ENCODE measurements at places on chromosomes 3 and 15. TPM values are rescaled to one million over a fixed set of nuclear protein-coding genes. Genes with fewer than 3 reads are reported as not detected.

MAP6D1 gene
- total RNA-seq, result 7.8 TPM

EBLN2 gene
- 3.4 TPM for total RNA-seq

GATA2 gene
- total RNA-seq, result 17.7 TPM

KLHL40 gene
- total RNA-seq, result 0.39 TPM

TTLL13 gene
- 0.21 TPM for total RNA-seq

HIGD2B gene
- not detected for total RNA-seq

RAB8B gene
- total RNA-seq, result 12.4 TPM

FBXL2 gene
- total RNA-seq, result 27.6 TPM

IQCB1 gene
- 19.1 TPM for total RNA-seq

ARHGAP31 gene
- total RNA-seq, result 60.6 TPM

FAM227B gene
- total RNA-seq, result 10.4 TPM

- no peak for DNase-seq
Measured at GRCh38 chr3:55828712-55829111, 341.6 kb upstream of the WNT5A start.

- DNase-seq, result no peak
Measured at GRCh38 chr3:120416868-120417267, 33.9 kb downstream of the FSTL1 start.

- no peak for DNase-seq
Measured at GRCh38 chr3:148940983-148941382, 50.4 kb upstream of the GYG1 start.

GRCh38 chr3:154243353-154243752 is 80.9 kb downstream of the DHX36 start:
- DNase-seq, result peak; percentile 34

GRCh38 chr3:17473761-17474160 is 268.7 kb downstream of the TBC1D5 start:
- DNase-seq, result no peak

- DNase-seq, result no peak
Measured at GRCh38 chr3:111134302-111134701, 62.7 kb downstream of the NECTIN3 start.

DNA sequence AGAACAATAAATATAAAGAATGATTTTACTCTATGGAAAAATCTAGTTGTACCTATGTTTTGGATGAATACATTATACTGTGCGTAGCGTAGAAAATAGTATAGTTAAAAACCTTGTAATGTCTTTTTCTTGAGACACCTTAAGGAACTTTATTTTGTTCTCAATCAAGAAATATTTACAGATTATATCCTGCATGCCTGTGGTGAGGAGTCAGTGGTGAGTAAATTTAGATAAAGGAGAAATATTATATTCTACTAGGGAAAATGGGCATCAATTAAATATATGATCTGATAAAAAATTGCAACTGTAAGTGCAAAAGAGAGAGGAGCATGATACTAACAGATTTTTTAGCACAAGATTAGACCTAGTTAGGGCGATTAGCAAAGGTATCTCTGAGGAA is 157.7 kb downstream of the RBMS3 start:
- DNase-seq, result no peak

DNA sequence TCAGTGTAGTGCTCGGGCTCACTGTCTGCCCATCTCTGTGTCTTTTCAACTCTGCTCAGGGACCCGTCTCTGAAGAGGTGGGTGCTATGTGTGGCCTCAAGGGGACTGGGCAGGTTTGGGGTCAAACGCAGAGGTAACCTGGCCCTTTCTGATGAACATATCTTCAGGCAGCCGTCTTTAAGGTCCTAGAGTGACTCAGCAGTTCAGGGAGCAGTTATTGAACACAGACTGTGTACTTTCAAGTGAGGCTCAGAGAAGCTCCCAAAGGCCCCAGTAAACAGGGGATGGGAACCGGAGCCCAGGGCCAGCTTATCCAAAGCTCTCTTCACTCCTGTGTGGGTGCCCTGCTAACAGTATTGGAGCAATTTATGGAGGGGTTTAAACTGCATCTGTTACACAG is 73.1 kb downstream of the WDR76 start:
- no peak for DNase-seq

- no peak for DNase-seq
Measured at GRCh38 chr3:70061096-70061495, 61.6 kb downstream of the SAMMSON start.

GRCh38 chr3:124887177-124887931 is at the start of gene ITGB5:
TSS of gene ITGB5 (minus strand) at chr3:124887365. CDS start at chr3:124887000, 365 bp downstream.
- DNase-seq, result peak; percentile 89

- peak; percentile 64 for DNase-seq
Measured at GRCh38 chr3:194058189-194058571, 77.8 kb upstream of the HES1 start.

GRCh38 chr15:26864664-26865191 is 2.1 kb upstream of the GABRA5 start:
- DNase-seq, result peak; percentile 82

DNA sequence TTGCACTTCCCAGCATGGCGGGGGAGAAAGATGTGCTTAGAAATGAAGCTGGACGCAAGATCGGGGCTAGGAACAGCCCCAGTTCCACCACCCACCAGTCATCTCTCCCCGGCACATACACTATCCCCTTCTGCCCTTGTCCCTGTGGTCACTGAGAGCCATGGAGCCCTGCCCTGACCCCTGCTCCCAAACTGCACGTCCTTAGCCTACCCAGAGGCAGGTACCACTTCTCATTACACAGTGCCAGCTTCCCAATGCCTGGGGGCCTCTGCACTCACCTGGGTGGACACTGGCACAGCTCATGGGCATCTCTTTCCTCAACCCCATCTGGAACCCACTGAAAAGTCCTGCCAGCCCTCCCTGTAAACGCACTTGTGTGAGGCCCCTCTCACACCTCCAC is 139.3 kb upstream of the PRR20G start:
- DNase-seq, result no peak

DNA sequence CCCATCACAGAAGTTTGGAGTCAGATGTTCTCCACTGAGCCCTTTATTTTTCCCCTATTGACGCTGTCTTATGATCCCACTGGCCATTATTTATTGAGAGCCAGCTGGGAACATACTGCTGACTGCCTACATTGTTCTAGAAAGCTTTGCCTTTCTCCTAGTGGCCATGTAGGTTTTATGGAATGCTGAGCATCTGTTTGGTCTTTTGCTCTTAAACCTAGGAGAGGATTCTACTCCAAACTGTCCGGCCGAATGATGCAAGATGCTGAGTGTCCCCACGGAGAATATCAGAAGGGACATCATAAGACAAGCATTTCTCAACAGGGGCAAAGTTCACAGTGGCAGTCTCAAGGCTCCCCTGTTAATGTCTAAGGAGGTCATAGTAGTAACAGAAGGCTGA is 171.4 kb downstream of the ARRDC4 start:
- no peak for DNase-seq
